ENCODE measurements at places on chromosomes 1 and 21.
A peak's percentile ranks its signal among the peaks of the same experiment; 100 is the strongest.

GRCh38 chr1:38138498-38139233 is 92.1 kb upstream of the POU3F1 start:
- no peak for DNase-seq

DNA sequence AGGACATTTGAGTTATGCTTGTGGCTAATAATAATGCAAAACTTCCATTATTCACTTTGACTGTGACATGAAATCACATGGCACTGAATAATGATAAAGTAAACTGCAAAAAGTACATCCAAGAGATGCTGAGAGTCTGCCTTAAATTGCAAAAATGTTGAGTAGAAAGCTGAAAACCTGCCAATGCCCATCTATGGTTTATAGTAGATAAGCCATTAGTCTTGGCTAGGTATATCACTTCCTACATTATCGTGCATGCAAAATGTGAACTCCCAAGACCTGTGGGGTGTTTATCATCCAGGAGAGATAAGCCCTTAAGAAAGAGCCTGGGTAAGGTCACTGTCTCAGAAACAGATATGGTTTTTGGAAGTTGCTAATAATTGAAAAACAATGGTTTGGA is 208.7 kb upstream of the DPYD start:
- DNase-seq = no peak

DNA sequence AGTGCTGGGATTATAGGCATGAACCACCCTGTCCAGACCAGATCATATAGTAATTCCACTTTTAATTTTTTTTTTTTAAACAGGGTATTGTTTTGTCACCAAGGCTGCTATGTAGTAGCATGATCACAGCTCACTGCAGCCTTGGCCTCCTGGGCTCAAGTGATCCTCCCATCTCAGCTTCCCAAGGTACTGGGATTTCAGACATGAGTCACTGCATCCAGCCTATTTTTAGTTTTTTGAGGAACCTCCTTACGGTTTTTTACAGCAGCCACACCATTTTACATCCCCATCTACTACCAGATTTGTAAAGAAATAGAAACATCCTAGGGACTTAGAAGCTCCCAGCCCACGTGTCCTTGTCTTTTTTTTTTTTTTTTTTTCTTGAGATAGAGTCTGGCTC is 24.0 kb downstream of the L1TD1 start:
- no peak for DNase-seq

DNA sequence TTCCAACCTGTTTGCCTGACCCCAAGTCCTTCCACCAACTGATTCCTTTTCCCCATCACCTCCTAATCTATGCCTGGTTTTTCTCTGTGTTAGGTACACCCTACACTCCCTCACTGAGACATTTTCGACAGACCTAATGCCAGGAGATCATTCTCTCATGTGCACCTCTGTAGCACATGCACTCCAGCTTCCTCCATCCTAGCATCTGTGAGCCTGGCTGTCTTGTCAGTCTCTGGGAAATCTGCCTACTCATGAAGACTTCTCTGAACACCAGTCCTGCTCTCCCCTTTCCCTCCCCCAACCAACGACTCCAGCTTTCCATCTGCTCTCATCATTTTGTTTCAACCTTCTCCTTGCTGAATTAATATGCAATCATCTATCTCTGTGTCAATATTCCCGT is 987 bp downstream of the MED8 start:
- no peak for DNase-seq

- DNase-seq = peak; percentile 41
Observed at GRCh38 chr21:43864962-43865539, at the start of gene AGPAT3. TSS of gene AGPAT3 (plus strand) at chr21:43865223. CDS start at chr21:43959682, 94,459 bp downstream.

GRCh38 chr1:218692808-218693207 is 347.7 kb downstream of the TGFB2 start:
- no peak for DNase-seq

DNA sequence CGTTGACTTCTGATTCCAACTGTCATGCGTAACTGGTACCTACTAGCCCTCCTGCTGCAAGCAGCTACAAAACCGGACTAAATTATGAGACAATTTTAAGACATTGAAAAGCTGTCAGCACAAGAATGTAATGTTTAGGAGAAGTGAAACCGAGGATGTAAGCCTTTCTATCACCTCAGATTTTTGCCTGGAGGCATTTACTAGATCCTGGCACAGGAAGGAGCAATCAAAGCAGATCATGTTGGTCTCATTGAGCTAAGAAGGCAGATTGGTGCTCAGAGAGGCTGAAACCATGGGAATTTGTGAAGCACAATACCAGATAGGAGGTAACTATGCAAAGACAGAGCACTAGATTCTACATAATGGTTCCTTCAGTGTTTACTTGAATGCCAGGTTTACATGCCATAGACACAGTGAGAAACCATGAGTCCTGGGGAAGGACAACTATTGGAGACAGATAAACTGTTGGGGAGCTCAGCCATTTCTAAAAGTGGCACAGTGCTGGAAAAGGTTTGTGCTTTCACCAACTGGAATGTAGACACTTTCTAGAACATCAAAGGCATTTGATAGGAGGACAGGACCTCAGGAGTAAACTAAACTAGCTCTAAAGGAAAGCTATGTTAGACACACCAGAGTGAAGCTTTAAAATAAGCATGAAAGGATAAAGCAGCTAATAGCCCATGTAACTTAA is 179.4 kb downstream of the LYPLAL1 start:
- DNase-seq = no peak

- DNase-seq = no peak
Observed at GRCh38 chr1:8251635-8252034, 66.3 kb upstream of the SLC45A1 start.

GRCh38 chr1:19744886-19745285 is 54.8 kb downstream of the TMCO4 start:
- no peak for DNase-seq

GRCh38 chr1:77539519-77540142 is 142.8 kb downstream of the ZZZ3 start:
- DNase-seq = no peak

DNA sequence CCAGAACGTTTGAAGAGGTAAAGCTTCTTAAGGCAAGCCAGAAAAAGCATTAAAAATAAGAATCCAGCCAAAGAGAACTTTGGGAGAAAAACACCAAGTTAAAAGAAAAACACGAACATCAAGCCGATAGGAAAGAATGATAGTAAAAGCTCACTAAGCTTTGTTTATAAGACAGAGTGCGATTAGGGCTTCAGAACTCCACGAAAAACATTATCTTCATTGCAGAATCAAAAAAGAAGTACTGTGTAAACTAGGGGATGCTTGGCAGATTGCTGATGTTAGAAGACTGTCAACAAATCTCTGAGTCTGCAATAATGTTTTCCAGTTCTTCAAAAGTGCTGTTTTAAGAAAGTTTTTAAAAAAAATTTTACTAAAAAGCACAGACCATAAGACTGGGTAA is 30.2 kb downstream of the ADAMTS5 start:
- no peak for DNase-seq

- no peak for DNase-seq
Observed at GRCh38 chr1:114150016-114150415, 3.7 kb downstream of the SYT6 start.

GRCh38 chr1:200525090-200525987 is 95.2 kb downstream of the KIF14 start:
- no peak for DNase-seq

DNA sequence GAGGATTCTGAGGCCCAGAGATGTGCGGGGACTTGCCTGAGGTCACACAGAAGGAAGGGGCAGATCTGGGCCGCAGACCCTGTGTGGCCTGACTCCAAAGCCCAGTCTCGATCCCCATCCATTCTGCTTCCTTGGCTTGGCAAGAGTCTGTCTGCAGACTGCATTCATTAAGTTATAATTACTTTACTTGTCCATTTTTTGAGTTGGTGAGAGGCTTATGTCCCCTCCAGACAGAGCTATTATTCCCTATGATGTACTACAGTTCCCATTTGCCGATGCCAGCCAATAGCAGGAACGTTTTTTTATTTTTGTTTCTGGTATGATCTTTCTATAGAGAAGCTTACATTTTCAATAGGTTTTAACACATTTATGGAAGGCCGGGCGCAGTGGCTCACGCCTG is 101.5 kb downstream of the ARHGEF10L start:
- no peak for DNase-seq

- no peak for DNase-seq
Observed at GRCh38 chr1:230308039-230308438, 118.1 kb downstream of the PGBD5 start.

DNA sequence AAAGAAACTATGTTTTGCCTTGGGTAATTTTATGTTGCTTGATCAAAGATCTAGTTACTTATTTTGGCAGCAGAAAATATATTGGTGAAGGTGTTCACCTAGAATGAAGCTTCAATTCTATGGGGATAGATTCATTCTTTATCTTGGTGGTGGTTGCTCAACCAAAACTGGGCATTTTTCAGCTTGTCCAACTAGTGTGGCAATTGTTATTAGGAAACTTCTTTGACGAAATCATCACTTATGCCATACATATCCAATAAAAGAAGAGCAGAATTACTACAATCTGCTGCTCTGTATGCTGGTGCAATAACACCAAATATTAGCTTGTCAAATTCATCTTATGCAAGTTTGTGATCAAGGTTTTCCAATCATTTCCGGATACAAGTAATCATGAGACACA is 26.8 kb upstream of the TMPRSS15 start:
- DNase-seq = no peak

DNA sequence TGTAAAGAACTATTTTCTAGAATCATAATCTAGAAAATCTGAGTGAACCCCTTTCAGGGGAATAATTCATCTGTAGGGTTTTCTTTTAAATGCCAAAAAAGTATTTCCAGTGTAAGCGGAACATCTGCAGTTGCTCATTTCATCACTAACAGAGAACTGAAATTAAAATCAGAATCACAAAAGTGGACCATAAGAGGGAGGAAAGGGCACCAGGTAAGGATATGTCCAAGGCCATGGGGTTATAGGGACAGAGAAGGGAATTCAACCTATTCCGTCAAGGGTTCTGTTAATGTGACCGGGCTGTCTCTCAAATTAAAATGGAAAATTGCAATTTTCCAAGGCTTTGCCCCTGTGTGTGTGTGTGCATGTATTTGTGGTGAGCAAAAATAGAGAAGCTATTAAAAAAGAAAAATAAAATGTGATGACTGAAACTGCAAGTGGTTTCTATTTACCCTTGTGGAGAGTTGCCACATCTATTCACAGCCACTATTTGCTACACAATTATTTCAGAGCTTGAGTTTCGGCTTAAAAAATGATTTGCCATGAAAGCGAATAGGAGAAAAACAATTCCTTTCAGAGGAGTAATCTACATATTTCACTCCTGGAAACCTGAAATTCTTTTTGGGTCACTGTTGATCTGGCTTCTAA is 53.1 kb downstream of the APP start:
- DNase-seq = no peak

- DNase-seq = peak; percentile 14
Observed at GRCh38 chr1:53400761-53401674, 58.2 kb upstream of the DMRTB1 start.

DNA sequence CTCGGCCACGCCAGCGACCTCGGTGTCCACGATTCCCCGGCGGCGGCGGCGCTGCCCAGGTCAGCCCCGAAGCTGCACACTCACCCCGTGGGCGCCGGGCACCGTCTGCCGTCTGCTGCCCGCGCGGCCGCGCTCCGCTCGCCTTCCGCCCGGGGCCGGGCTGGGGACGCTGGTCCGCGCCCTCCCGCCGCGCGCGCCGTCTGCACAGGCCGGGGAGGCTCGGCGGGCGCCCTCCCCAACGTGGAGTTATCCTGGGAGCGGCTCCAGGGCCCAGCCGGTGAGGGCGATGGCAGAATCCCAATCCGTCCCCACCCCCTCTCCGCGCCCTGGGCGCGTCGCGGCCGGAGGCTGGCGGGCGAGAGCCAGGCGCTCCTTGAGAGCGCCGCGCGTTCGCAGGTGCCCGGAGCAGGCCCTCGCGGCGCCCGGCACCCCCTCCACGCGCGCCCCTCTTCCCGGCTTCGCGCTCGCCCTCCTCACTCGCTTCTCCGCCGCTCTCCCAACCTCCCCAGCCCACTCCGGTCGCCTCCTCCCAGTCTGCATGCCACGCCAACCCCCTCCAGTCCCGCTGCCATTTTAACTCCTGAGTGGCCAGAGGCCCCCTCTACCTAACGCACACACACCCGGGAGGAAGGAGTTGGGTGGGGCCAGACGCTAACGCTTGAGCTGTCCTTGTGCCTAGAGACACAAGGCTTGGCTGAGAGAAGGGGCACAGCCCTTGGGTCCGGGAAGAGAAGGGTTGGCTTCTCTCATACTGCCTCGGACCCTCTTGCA is at the start of gene LRRN2:
TSS of gene LRRN2 (minus strand) at position 503 of the 771 bp plus-strand sequence. CDS start 65,746 bp downstream, outside the sequence.
- DNase-seq = no peak
